ENCODE measurements at places on chromosomes 11 and 22. TPM values are rescaled to one million over a fixed set of nuclear protein-coding genes. Genes with fewer than 3 reads are reported as not detected.

GRCh38 chr11:68837583-68838571 is 3.8 kb downstream of the CPT1A start:
- H3K36me3 ChIP-seq, result no peaks in the 10 kb centered on the region
- H3K4me1 ChIP-seq, result peaks cover 27% of the 10 kb centered on the region
- H3K27ac ChIP-seq, result peak overlapping the region; percentile 95
- no peak for DNase-seq

DNA sequence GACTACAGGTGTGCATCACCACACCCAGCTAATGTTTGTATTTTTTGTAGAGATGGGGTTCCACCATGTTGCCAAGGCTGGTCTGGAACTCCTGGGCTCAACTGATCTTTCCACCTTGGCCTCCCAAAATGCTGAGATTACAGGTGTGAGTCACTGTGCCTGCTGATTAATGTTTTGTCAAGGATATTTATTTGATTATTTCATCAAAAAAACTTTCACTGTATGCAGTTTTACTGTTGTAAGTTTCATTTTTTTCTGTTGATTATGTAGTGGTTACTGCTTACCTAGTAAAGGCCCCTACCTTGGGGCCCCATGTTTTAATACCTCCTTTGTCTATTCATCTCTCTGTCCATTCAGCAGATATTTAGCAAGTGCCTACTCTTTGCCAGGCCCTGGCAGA is 16.7 kb upstream of the FAM168A start:
- H3K36me3 ChIP-seq, result no peaks in the 10 kb centered on the region
- H3K4me3 ChIP-seq, result no peak overlapping the region

The KCNK4 gene
- not detected for polyA plus RNA-seq

The BEST1 gene
- polyA plus RNA-seq, result 1.7 TPM

DNA sequence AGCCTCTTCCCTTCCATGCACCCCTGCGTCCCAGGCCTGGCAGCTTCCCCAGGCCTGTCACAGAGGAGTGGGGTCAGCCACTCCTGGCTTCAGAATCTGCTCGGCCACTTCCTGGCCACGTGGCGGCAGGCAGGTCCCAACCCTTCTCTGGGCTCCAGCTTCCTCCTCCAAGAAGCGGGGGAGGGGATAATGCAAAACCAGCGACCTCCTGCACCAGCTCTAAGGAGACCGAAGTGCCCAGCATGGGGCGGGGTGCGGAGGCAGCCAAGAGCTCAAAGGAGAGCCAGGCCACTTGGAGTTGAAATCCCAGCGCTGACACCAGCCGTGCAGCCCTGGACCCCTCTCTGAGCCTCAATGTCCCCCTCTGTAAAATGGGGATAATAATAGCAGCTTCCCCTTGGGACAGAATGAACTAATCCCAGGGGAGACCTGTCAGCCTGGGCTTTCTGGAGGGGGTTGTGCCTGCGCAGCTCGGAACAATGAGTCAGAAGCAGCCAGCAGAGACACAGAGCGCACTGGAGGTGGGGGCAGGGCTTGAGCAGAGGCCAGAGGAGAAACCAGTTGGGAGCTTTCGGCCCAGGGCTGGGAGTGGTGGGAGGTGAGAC is 22.8 kb upstream of the PICK1 start:
- H3K27me3 ChIP-seq, result no peaks in the 10 kb centered on the region
- H3K36me3 ChIP-seq, result no peaks in the 10 kb centered on the region
- no peak overlapping the region for H3K27ac ChIP-seq
- H3K4me1 ChIP-seq, result no peaks in the 10 kb centered on the region
- peak; percentile 37 for DNase-seq

DNA sequence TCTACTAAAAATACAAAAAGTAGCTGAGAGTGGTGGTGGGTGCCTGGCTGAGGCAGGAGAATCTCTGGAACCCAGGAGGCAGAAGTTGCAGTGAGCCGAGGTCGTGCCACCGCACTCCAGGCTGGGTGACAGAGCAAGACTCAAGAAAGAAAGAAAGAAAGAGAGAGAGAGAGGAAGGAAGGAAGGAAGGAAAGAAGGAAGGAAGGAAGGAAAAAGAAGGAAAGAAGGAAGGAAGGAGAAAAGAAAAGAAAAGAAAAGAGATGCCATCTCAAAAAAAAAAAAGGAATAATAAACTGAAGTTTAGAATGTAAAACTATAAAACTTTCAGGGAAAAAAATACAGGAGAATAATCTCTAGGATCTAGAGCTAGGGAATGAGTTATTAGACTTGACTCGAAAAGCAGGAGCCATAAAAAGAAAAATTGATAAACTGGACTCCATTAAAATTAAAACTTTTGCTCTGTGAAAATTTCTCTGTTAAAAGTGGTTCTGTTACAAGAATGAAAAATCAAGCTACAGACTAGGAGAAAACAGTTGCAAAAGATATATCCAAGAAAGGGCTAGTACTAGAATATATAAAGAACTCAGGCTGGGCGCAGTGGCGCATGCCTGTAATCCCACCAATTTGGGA is 13.4 kb upstream of the SEPTIN5 start:
- H3K36me3 ChIP-seq, result no peaks in the 10 kb centered on the region
- H3K27me3 ChIP-seq, result no peaks in the 10 kb centered on the region
- DNase-seq, result no peak
- H3K4me3 ChIP-seq, result no peak overlapping the region

GRCh38 chr11:82303671-82304070 is 430.0 kb downstream of the FAM181B start:
- no peaks in the 10 kb centered on the region for H3K4me1 ChIP-seq
- DNase-seq, result no peak
- no peak overlapping the region for H3K4me3 ChIP-seq
- no peak overlapping the region for H3K27ac ChIP-seq
- H3K36me3 ChIP-seq, result no peaks in the 10 kb centered on the region

The SPI1 gene
- polyA plus RNA-seq, result 7.6 TPM

DNA sequence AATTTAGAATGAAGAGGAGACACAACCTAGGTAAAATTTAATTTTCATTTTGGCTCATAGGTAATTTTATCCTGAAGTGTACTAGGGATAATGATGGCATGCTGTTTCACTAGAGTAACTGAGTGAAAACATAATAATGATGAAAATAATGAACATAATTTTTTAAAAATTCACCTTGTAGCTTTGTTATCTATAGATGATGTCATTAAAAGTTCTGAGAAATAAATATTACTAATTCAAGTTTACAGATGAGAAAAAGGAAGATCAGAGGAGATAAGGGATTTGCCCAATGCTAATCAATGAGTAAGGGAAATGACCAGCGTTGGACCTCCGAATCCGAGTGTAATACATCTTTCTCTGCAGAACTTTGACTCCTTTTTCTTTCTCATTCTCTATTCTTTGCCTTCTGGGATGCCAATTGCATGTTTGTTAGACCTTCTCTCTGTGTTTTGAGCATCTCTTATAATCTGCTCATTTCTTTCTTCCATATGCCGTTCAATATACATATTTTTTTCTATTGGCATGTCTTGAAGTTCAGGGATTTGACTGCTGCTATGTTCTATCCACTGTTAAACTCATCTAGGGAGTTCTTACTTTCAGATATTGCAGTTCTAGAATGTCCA is 186.5 kb downstream of the SNX19 start:
- H3K27ac ChIP-seq, result no peak overlapping the region
- H3K4me1 ChIP-seq, result no peaks in the 10 kb centered on the region

DNA sequence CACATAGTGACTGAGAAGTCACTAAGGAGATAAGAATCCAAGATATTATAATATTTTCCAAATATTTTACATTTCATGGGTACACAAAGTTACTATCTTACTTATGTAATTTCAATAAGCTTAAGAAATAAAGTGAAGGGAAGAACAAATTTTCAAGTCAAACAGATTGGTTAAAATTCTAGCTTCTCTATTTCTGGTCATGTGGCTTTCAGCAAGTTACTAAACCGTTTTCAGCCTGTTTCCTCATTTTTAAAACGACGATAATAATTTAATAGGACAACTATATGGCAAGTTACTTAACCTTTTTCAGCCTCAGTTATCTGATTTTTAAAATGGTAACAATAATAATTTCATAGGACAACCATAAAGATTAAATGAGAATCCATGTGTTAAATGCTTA is 15.6 kb downstream of the DCUN1D5 start:
- H3K4me3 ChIP-seq, result no peak overlapping the region
- no peaks in the 10 kb centered on the region for H3K36me3 ChIP-seq
- no peaks in the 10 kb centered on the region for H3K27me3 ChIP-seq
- peaks cover 1% of the 10 kb centered on the region for H3K4me1 ChIP-seq
- no peak for DNase-seq
- H3K27ac ChIP-seq, result no peak overlapping the region

Data from pancreas (tissue), 10 donors.